Caudate nucleus (tissue), 63 donors: ENCODE measurements at places on chromosomes 1 and 21.

DNA sequence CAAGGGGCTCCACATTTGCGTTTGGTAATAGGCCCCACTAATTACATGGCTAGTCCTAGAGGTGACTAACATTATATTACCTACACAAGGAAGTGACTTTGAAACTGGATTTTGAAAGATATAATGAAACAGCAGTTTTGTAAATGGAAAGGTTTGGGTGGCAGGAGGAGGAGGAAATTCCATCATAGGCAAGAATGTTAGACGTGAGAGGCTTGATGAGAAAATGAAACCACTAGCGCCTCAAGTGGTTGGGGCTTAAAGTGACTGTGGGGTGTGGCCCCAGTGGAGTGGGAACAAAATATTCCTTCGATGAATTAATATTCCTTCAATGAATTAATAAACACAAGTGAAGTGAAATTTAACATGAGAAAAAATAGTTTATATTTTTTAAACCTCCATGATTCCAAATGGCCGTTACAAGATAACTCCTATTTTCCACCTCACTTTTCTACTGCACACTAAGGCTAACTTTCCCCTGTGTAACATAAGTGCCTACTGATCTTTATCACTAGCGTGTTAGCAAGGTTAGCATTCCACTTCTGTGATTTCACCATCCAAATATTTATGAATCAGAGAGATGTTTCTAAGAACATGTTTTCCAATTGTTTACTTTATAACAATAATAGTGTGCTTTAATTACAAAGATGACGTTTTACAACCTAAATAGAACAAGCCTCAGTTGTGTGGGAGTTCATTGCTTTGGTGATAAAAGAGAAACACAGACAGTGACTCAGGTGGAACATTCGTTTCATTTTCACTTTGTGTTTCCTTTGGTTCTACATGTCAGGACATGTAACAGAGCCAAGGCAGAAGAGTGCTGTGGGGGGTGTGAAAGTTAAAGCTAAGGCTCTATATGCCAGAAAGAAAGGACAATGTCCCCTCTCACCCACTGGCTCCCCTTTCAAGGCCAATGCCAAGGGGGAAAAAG is 12.5 kb upstream of the ATF3 start:
- DNase-seq: no peak

GRCh38 chr1:58983633-58984245 is 199.9 kb upstream of the JUN start:
- DNase-seq: no peak

GRCh38 chr1:235999259-235999925 is 65.5 kb downstream of the NID1 start:
- DNase-seq: no peak

DNA sequence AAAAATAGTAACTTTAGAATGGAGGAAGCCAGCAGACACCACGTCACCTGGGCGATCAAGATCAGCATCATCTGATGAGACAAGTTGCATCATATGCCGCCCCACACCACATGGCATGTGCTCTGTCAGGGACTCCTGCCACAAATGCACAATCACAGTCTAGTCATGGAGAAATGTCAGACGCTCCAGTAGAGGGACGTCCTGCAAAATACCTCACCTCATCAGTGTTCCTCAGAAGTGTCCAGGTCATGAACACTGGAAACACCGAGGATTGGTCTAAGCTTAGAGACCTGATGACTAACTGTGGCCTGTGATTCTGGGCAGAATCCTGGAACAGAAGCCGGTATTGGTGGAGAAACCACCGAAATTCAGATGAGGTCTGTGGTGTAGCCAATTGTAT is 14.3 kb downstream of the ADARB1 start:
- DNase-seq: no peak

DNA sequence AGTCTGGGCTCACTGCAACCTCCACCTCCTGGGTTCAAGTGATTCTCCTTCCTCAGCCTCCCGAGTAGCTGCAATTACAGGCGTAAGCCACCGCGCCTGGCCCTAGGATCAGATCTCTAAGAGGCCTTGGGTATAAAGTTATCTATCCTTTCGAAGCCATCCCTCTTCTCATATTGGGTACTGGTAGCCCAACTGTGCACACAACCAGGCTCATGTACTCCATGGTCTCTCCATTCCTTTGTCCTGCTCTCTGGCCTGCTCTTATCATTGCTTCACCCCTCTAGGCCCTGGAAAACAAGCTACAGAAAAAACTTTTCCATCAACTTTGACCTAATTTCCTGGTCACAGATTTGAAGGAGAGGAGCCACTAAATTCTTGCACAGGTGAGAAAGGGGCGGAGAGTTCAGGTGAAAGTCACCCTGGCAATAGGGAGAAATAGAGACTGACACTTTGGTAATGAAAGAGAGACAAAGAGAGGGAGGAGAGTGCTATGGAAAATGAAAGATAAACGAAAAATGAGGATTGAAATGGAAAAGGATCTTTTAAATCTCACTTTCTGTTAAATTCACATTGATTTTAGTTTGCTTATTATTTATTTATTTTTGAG is 6.0 kb downstream of the TXNIP start:
- DNase-seq: no peak

DNA sequence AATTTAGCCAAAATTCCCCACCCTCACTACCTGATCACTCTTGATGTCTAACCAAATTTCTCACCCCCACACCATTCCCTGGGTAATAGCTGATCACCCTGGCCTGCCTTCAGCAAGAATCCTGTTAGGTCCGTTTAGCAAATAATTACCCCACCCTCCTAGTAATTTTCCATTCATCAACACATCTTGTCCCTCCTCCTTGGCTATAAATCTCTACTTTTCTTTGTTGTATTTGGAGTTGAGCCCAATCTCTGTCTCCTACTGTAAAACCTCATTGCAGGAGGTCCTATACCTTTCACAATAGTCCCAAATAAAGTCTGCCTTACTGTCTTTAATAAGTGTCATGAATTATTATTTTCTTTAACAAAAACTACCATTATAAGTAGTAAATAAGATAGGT is 6.9 kb upstream of the PRKAA2 start:
- DNase-seq: no peak

DNA sequence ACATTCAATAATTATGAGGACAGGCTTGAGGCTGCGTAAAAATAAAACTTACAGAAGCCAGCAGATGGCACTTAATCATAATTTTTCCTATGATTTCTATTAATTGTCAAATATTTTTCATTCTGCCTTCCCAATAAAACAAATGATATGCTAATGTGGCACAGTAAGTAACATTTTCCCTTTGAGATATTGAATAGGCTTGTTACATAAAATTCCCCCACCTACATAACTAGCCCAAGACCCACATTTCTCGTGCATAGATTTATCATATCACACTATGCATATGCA is 55.4 kb upstream of the PTGFRN start:
- DNase-seq: no peak
